HS-5 (cell line): ENCODE measurements at places on chromosomes 11 and 22.

DNA sequence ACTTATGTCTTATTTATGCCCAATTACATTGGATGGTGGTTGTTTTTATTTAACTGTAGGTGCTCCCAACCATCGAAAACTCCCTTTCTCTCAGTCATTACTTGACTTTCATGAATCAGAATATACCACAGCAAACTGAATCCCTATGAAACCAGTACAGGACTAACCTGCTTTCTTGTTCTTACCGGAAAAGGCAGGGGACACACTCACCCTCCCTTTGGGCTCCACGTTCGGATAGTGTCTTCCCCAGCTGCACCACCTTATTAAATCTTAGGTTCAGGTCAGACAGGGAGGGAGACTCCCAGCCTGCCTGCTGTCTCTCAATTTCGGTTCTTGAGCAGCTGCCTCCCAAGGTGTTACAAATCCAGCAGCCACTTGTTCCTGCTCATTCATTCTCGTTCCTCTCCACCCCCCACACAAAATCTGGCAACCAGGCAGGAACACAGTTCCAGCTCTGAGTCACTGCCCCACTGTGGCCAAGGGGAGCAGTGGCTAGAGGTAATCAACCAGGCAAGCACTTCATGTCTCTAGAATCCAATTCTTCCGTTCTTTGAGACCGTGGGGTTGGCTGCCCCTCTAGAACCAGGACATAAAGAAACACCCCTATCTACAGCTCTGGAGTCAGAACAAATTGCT lies 133.0 kb downstream of the PLEKHA7 start:
- no peak for DNase-seq

DNA sequence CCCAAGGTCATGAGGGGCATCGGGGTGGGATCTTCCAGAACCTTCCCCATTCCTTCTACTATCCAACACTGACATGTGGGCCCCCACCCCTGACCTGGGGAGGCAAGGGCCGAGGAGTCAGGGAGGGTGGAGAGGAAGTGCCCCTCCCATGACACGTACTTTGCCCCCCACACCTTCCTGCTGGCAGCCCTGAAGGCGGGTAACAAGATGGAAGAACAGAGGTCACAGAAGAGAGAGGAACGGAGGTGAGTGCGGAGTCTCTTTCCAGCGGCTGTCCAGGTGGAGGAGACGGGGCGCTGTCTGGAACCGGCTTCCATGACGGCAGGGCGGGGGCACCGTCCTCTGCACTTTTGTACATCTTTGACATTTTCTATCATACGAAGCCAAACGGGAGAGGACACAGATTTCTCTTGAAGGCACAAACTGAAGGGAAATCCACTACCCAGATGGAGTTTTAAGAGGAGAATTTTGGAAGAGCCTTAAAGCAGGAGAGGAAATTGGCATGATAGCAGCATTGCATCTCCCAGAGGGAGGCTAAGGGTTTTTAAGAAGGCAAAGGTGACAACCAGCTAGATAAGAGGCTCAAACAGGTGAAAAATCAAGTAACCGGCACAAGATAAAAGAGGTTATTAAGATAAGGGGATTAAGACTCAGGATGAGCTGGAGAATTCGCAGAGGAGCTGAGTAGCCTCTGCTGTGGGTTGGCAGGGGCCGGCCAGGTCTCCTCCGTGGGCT lies 16.7 kb downstream of the OSBPL5 start:
- DNase-seq = no peak

- no peak for DNase-seq
Measured at GRCh38 chr11:26263769-26264168, 68.2 kb upstream of the ANO3 start.

- no peak for DNase-seq
Measured at GRCh38 chr11:70103256-70103975, 25.3 kb downstream of the ANO1 start.

DNA sequence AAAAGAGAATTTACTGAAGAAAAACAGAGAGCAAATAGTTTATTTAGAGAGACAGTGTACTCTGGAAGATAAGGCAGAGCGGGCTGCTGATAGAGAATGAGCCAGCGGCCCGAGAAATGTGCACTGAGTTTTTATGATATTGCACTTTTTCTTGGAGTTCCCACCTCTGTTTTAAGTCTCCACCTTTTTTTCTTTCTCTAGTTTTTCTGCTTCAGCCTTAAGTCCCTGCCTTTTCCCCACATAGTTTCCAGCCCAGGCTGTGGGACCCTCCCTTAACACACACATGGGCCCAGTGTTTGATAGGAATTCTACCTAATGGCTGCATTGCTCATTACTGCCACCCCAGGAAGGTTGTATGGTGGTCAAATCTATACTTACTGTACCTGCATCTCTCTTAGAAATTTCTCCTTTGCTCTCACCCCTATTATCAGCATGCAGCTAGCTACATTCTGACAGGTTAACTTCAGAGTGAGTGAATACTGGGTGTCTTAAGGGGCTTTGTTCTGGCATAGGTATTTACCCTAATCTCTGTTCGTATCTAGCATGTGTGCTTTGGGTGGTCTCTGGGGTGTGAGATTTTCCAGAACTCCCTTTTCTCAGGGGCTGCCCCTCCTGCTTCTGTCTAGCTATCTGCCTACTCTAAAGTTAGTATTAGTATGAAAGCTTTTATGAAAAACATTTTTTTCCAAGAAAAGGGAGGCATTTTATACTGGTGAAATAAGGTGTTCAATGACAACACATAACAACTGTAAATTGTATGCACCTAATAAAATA lies 127.3 kb upstream of the TOP3B start:
- no peak for DNase-seq
